ENCODE measurements at places on chromosomes 6 and 20.
A peak's percentile ranks its signal among the peaks of the same experiment; 100 is the strongest.

DNA sequence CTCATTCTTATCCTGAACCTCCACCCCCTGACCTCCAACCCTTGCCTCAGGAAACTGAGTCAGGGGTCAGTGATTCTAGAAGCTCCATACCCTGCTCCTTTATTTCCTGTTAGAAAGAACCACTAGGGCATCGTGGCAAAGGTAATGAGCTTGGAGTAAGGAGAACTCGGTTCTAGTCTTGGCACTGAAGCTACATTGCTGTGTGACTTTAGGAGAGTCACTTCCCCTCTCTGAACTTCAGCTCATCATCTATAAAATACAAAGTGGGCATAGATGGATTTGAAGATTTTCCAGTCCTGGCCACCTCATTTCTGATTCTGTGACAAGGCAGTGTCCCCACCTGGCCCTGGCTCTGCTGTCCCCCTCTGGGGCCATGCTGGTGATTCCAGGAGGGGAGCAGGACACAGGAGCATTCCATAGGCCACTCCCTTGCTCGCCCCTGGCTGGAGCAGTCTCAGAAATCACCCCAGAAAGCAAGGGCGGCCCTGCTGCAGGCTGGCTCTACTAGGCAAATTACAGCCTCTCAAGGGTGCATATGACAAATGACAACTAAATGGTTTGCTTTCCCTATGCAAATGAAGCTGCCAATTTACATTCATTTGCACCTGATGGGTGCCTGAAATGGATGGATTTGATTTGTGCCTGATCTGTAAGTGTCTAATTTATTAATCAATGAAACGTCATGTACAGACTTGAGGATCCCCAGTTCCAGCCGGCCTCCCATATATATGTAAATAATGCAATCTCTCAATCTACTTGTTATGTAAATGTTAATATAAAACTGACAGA is 62.2 kb downstream of the LRFN2 start:
- DNase-seq, result no peak

- no peak for DNase-seq
Observed at GRCh38 chr20:58547623-58548475, 32.6 kb upstream of the APCDD1L start.

DNA sequence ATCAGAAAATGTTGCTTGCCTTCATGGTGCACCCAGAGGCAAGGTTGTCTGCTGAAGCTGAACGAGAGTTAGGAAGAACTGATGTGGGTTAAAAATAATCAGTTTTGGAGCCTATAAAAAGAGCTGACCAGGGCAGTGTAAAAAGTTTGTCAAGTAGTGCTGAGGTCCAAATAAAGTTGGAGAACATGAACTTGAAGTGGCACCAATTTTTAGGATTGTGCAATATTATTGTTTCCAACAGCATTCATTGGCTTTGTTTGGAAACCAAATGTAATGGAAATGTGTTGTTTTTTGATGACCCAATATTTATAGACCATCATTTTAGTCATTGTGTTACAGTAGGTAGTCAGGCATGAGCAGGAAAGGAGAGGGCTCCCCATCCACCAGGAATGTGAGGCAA is 55.7 kb downstream of the GPR63 start:
- no peak for DNase-seq

GRCh38 chr6:41371461-41371991 is 36.1 kb downstream of the NCR2 start:
- no peak for DNase-seq

DNA sequence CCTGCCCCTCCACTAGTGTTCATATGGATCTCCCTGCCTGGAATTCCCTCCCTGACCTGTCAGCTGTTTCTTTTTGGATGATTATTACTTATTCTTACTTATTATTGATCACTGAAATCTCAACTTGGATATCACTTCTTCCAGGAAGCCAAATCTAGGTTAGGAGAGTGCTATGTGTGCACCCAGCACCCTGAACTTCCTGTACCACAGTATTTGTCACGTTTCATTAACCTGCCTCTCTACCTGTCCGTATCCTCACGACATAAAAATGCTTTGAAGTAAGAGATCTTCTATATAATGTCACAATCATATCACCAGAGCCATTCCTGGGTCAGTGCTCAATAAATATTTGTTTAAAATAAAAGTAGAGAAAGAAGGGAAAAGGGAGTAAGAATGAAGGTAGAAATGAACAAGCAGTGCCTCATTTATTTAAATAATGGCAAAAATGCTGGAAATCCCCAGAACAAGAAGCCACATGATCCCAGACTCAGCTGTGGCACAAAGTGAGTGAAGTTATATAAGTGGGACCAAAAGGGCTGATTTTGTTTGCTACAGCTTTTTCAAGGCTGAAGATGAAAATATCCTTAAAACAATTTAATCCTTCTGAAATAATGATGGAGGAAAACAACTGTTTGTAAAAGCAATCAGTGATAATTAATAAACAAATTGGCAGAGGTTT is 88.0 kb upstream of the MANEA start:
- no peak for DNase-seq

DNA sequence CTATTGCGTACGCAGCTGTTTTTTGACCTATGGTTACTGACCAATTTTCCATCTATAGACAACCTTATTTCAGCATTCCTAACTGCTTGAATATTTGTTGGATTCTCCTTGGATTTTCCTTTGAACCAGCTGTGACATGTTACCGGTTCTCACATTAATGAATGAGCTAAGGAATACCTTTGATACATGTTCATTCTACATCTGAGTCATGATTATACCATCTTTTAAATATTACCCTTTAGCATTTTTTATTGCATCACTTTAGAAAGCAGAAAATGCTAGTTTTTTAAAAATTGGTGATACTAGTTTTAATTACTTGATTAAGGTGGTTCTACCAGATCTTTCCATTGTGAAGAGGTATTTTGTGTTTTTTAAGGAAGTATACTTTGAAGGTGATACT is 1.9 kb upstream of the IGF2R start:
- DNase-seq, result no peak

DNA sequence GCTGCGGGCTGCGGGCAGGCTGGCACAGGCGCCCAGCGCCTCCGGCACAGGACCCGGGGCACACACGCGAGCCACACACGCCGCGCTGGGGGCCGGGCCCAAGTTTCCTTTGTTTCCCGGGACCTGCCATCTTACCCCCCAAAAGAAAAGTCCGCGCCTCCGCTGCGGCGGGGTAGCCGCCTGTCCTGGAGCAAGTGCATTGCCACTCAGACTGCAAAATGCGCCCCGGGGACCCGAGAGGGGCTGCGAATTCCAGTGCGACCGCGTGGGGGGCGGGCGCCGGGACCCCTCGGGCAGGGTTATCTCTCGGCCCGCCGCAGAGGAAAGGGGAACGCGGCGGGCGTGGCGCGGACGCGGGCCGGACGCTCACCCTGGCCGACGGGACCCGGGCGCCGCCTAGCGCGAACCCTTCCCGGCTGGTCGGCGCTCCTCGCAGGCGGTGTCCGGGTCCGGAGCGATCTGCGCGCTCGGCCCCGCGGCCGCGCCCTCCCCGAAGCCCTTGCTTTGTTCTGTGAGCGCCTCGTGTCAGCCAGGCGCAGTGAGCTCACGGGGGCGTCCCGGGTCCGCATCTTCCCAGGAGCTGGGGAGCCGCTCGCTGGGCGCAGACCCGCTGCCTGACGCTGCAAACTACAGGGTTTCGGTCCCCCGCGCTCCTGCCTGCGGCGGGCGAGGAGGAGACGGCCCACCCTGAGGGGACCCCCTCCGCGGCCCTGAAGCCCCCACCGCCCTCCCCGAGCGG is 639 bp upstream of the CD24 start:
- DNase-seq, result peak; percentile 20

DNA sequence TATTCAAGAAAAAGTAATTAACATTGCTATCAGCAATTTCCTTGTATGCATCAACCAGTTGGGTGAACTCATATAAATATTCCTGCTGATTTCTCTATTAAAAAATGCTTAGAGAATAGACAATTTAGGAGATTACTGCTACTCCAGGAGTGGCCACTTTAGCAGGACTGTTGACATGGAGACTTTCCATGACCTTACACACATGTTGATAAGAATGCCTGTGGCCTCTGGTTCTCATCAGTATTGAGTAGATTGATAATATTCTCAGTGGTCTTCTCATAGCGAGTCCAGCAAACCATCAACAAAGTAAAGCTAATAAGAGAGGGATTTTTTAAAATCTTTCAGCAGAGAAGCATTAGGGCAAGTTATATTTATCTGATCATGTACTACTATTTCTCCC is 208.4 kb upstream of the MARCKS start:
- DNase-seq, result no peak

DNA sequence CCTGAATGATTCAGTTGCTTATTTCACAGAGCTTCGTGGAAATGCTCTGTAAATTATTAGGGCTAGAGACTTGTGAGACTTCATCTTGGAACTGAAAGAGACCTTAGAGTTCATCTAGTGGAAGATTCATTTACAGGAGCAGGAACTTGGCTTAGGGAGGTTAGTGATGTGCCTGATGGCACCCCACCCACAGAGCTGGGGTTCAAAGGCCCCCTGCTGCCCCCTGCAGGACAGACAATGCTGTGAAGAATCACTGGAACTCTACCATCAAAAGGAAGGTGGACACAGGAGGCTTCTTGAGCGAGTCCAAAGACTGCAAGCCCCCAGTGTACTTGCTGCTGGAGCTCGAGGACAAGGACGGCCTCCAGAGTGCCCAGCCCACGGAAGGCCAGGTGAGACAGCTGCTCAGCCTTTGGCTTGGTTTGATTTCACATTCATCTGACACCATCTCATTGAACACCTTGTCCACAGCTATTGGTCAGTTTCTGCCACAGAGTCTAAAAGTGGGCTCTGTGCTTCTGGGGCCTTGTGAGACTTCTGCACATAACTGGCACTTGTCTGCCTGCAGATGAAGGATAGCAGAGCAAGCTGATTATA is 25.1 kb downstream of the MYBL2 start:
- peak; percentile 63 for DNase-seq

DNA sequence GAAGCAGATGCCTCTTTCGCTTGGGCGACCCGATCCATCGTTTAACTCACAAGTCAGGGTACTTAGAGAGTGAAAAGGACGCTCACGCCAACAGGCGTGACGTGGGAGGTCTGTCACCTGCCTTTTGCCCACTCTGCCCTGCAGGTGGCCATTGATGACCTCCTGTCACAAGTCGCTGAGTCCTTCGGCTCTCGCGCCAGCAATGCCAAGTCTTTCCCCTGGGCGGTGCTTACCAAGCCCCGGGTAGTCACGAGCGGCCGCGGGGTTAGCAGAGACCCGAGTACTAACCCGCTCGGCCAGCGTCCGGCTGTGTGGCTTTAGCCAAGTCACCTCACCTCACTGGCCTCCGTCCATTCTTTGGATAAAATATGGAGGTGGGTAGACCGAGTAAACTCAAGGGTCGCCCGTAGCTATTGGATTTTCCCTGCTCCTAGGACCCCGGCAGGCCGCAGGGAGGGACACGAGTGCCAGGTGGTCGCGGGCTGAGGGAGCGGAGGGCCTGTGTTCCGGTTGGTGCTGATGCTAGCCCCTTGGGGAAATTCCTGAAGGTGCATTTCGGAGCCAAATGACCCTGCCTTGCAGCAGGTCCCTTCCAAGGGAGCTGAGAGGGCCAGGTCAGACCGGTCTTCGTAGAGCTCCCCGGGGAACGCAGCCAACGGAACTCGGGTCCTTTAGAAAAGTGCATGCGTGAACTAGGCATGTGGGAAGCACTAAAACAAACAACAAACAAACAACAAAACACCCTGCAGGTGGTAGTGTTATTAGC is 668 bp downstream of the PKIB start:
- peak; percentile 8 for DNase-seq

- no peak for DNase-seq
Observed at GRCh38 chr20:22862671-22863230, 172.4 kb upstream of the SSTR4 start.

GRCh38 chr20:18276821-18277220 is 11.5 kb upstream of the ZNF133 start:
- peak; percentile 81 for DNase-seq

- no peak for DNase-seq
Observed at GRCh38 chr6:13446381-13446780, 41.0 kb downstream of the GFOD1 start.

DNA sequence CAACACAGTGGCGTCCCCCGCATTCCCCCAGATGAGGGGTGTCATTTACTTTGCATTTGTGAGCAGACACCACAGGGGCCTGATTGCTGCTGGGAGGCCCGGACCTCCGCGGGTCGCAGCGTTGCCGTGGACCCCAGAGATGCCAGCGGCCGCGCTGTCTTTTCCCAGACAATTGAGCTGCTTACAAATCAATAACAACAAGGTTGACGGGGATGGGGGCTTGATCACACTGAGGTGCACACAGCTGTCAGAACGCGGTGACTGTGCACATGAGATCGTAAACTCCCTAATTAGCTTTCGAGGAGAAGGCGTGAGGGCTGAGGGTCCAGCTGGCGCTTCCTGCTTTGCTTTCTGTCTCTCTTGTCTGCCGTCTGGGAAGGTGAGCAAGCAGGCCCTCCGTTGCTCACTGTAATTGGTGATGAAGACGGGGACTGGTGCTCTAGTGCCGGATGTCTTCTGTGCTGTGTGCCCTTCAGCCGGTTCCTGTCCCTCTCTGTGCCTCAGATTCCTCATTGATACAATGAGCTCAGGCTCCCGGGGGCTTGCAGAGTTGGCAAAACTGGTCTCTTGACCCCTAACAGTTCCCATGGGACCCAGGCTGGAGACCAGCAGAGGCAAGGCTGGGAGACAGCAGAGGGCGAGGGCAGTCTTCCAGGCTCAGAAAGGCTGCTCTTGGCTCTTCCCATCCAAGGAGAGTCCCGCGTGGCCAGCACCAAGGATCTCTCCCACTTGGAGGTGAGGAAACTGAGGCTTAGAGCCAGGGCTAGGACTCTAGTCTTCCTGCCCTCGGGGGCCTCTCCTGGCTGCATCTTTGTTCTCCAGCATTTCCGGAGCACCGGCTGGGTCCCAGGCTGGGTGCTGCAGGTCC is 126.0 kb upstream of the PMEPA1 start:
- DNase-seq, result no peak

DNA sequence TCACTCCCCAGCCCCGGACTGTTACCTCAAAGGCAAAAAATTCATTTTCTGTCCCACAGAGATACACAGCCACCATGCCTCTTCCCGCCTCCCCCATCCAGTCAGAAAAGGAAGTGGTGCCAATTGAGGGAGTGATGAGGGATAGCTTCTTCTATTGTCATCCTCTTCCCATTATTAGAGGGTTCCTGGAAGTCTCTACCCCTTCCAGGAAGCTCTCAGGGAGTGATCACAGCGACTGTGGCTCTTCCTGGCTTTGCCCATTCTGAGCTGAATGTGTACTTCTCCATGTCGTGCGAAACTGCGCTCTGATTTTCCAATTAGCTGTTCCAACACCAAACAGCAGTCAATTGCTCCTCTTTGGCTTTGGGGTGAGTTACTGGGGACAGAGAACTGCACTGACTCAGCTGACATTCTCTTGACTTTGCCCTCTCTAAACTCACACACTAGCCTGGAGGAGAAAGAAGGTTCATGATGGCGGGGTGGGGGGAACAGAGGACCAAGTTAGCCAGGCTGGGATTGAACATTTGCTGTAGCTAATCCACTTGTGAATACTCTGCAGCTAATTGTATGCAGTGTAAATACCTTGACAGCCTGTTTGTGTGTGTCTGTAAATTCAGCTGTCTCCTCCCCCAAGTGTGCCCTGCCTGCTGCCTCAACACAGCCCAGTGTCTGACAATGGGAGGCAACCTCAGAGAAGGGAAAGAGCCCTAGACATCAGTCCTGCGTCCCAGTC is 2.4 kb upstream of the MDGA1 start:
- DNase-seq, result no peak

- no peak for DNase-seq
Observed at GRCh38 chr20:48879612-48880245, 41.8 kb upstream of the ARFGEF2 start.

Measured in activated CD4-positive, alpha-beta T cell treated with anti-CD3 and anti-CD28 coated beads, Interleukin-10, Interleukin-2, amounts not matched to agents 100 ng/mL and 50 ng/mL, durations not matched to agents 16 hours and 8 hours (primary cell).